ENCODE measurements at places on chromosomes 13 and 19. TPM values are rescaled to one million over a fixed set of nuclear protein-coding genes. Genes with fewer than 3 reads are reported as not detected.

GRCh38 chr13:76892488-76892887 is 6.3 kb upstream of the KCTD12 start:
- DNase-seq, result no peak
- no peak overlapping the region for H3K4me3 ChIP-seq
- no peak overlapping the region for H3K27ac ChIP-seq
- no peaks in the 10 kb centered on the region for H3K4me1 ChIP-seq
- H3K27me3 ChIP-seq, result no peaks in the 10 kb centered on the region
- no peaks in the 10 kb centered on the region for H3K36me3 ChIP-seq

- H3K27ac ChIP-seq, result no peak overlapping the region
- H3K27me3 ChIP-seq, result no peaks in the 10 kb centered on the region
- no peak for DNase-seq
- peak overlapping the region; percentile 55 for H3K4me3 ChIP-seq
- no peaks in the 10 kb centered on the region for H3K36me3 ChIP-seq
- no peaks in the 10 kb centered on the region for H3K4me1 ChIP-seq
Observed at GRCh38 chr19:33063753-33064457, 783 bp downstream of the RHPN2 start.

GRCh38 chr19:55704494-55705245 is 29.6 kb downstream of the EPN1 start:
- DNase-seq, result no peak
- H3K27ac ChIP-seq, result no peak overlapping the region
- peaks cover 7% of the 10 kb centered on the region for H3K36me3 ChIP-seq
- no peaks in the 10 kb centered on the region for H3K27me3 ChIP-seq

DNA sequence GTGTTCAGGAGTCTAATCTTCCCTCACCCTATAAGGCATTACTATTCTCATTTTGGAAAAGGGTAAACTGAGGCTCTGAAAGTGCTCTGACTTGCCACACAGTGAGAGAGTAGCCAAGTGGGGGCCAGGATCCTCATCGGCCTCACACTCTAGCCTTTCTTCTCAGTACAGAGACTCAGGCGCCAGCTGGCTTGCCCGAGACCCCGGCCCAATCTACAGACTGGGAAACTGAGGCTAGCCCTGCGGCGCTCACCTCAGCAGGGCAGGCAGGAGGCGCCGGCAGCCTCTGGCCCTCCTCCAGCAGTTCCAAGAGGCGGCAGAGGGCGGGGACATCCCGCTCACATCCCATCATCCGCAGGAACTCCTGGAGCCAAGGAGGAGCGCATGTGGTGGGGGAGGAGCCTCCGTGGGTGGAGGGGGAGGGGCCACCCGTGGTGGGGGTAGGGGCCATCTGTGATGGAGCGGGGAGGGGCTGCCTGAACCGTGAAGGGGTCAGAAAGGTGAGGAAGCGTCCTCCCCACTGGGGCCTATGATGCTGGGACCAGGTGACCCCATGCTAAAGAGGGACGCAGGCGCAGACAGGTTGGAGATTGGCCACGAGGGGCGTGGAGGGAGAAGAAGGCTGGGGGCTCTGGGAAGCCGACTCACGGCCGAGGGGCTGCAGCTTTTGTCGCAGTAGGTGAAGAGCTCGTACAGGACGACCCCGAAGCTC is 8.7 kb upstream of the INSL3 start:
- H3K27me3 ChIP-seq, result peaks cover 4% of the 10 kb centered on the region
- H3K4me1 ChIP-seq, result no peaks in the 10 kb centered on the region
- H3K27ac ChIP-seq, result no peak overlapping the region
- no peak for DNase-seq

- H3K36me3 ChIP-seq, result peaks cover 9% of the 10 kb centered on the region
- H3K4me3 ChIP-seq, result no peak overlapping the region
- no peak overlapping the region for H3K27ac ChIP-seq
- no peaks in the 10 kb centered on the region for H3K27me3 ChIP-seq
Observed at GRCh38 chr19:10102787-10103236, 334 bp upstream of the ANGPTL6 start.

GRCh38 chr19:7658219-7658686 is 10.6 kb upstream of the RETN start:
- H3K27ac ChIP-seq, result no peak overlapping the region
- H3K4me3 ChIP-seq, result no peak overlapping the region
- no peaks in the 10 kb centered on the region for H3K36me3 ChIP-seq
- H3K4me1 ChIP-seq, result no peaks in the 10 kb centered on the region
- DNase-seq, result peak; percentile 52
- H3K27me3 ChIP-seq, result peaks cover 3% of the 10 kb centered on the region

DNA sequence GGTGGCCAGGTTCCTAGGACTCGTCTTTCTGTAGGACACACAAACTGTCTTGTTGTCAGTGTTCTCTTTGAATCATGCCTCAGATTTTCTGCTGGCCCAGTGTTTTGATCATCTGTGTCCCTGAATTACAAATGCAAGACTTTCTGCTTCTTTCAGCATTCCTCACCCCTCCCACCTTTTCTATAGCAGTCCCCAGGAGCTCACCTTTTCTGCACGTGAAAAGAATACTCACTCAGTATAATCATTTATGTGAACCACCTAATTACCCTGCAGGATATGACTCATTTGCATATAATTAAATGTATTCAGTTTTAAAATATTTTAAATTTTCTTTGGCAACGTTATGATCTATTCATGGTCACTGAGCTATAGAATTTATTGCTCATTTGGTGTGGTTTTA is 389.2 kb downstream of the ITGBL1 start:
- no peak overlapping the region for H3K27ac ChIP-seq
- no peak overlapping the region for H3K4me3 ChIP-seq
- no peaks in the 10 kb centered on the region for H3K36me3 ChIP-seq
- no peaks in the 10 kb centered on the region for H3K27me3 ChIP-seq
- no peak for DNase-seq
- peaks cover 8% of the 10 kb centered on the region for H3K4me1 ChIP-seq

The CEACAM16 gene
- 0.73 TPM for total RNA-seq

DNA sequence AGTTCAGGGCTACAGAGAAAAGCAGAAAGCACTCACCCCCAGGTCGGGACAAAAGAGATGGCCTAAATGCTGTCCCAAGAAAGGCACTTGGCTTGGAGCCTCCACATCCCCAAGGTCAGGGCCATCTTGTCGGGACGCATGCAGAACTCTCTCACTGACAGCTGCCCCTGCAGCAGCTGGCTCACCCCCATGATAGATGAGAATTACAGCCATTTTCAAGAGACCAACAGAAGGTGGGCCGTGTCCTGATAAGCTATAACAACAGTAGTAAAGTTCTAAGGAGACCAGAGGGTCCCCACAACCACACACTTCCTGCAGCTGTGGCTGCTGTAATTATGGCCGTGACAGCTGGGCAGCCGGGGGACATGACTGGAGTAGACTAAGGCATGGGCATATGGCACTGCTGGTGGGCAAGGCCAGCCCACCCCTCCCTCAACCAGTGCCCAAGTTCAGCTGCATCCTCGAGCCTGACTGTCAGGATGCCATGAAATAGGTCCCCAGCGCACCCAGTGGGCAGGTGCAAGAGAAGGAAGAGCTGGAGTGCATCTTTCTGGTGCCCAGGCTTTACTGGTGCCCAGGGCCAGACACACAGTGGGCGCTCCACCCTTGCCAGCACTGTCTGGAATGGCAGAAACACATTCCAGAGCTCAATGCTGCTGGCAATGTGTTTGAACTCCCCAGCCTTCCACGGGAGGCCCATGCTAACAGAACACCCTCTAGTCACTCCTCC is 436.7 kb upstream of the ZNF507 start:
- H3K36me3 ChIP-seq, result no peaks in the 10 kb centered on the region
- H3K27me3 ChIP-seq, result no peaks in the 10 kb centered on the region
- peak overlapping the region; percentile 83 for H3K27ac ChIP-seq
- peaks cover 49% of the 10 kb centered on the region for H3K4me1 ChIP-seq
- DNase-seq, result peak; percentile 91

The C19orf73 gene
- 1.7 TPM for total RNA-seq

GRCh38 chr19:40716031-40716481 is 630 bp downstream of the COQ8B start:
- peak overlapping the region; percentile 93 for H3K27ac ChIP-seq
- no peak for DNase-seq
- peaks cover 9% of the 10 kb centered on the region for H3K4me1 ChIP-seq
- no peaks in the 10 kb centered on the region for H3K36me3 ChIP-seq
- peak overlapping the region; percentile 73 for H3K4me3 ChIP-seq
- H3K27me3 ChIP-seq, result no peaks in the 10 kb centered on the region

The BEST2 gene
- 0.04 TPM for total RNA-seq

DNA sequence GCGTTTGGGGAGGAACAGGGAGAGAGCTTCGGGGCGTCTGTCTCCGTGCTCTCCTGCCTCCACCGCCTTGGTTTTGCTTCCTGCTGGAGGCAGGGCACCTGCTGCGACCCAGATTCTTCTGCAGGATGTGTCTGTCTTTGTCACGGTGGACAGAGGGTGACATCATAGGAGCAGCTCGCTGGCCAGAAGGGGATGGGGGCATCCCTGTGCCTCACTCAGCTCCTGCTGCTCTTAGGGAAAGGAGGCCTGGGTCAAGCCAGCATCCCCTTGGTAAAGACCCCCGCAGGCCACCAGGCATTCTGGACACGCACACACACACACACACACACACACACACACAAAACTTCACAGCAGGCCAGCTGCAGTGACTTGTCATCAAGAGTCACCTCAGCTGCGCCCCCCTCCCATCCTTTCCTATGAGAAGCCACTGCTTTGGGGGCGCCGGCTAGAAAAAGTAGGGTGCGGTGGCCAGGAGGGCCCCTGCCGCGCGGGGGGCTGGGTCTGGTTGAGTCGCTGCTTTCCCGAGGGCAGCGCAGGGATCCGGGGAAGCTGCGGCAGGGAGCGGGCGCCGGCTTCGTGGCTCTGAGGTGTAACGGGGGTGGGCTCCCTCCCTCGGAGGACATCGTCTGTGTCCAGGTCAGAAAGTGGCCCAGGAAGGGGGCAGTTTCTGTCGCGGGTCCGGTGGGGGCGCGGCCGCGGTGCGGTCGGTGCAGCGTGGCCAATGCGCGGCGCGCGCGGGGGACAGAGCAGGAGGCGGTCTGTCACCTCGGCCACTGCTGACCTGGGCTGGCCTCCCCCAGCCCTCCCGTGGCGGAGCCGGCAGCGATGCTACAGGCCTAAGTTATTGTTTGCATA is 15.8 kb upstream of the NPAS1 start:
- H3K27ac ChIP-seq, result no peak overlapping the region
- H3K27me3 ChIP-seq, result no peaks in the 10 kb centered on the region
- H3K36me3 ChIP-seq, result peaks cover 18% of the 10 kb centered on the region
- no peak overlapping the region for H3K4me3 ChIP-seq
- peaks cover 19% of the 10 kb centered on the region for H3K4me1 ChIP-seq

The C3 gene
- total RNA-seq, result not detected
